H4 (cell line): ENCODE measurements at places on chromosomes 5 and 9. TPM values are rescaled to one million over a fixed set of nuclear protein-coding genes. Genes with fewer than 3 reads are reported as not detected.
A peak's percentile ranks its signal among the peaks of the same experiment; 100 is the strongest.

Gene BAAT
- total RNA-seq = not detected in 2 replicates

Gene CCNI2
- not detected in 2 replicates for total RNA-seq

Gene PSAT1
- total RNA-seq = 238 and 323 TPM in 2 replicates

Gene TLE1
- 6.2 and 8.7 TPM in 2 replicates for total RNA-seq

Gene ACTBL2
- 6.7 and 7.0 TPM in 2 replicates for total RNA-seq

Gene GLRA1
- total RNA-seq = not detected in 2 replicates

Gene IFNA13
- not detected in 2 replicates for total RNA-seq

Gene CSF2
- total RNA-seq = 0.37 TPM in 1 of 2 replicates, not detected in the other

Gene HARS1
- total RNA-seq = 52.1 and 53.6 TPM in 2 replicates

DNA sequence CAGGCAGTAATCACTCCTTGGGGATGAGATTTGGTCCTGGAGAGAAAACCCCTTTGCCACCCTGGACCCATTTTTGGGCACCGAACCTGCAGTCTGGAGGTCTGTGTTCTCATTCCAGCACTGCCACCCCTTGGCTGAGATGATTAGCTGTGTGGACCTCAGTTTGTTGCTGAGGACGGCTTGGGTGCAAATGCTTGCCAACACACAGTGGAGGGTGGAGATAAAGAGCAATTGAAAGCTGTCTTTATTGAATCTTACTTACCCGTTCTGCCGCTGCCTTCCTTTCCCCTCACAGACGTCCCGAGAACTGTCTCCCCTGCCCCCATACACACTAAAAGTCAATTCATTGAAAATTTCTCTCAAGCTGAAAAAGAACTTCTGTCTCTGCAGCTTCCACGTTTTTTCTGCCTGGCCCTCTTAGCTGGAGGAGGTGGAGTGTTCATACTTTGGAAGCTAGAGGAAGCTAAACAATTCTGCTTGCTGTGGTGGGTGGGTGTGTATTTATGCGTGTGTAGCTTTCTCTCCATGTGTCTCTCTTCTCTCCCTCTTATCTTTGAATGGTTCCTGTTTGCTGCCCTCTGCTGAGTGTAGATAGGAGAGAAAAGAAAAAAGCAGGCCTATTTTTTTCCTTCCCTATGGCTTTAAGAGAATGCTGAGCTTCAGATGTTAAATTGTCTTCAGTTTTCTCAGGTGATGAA, 6.6 kb downstream of the GALNT10 start:
- DNase-seq = peak; percentile 42

DNA sequence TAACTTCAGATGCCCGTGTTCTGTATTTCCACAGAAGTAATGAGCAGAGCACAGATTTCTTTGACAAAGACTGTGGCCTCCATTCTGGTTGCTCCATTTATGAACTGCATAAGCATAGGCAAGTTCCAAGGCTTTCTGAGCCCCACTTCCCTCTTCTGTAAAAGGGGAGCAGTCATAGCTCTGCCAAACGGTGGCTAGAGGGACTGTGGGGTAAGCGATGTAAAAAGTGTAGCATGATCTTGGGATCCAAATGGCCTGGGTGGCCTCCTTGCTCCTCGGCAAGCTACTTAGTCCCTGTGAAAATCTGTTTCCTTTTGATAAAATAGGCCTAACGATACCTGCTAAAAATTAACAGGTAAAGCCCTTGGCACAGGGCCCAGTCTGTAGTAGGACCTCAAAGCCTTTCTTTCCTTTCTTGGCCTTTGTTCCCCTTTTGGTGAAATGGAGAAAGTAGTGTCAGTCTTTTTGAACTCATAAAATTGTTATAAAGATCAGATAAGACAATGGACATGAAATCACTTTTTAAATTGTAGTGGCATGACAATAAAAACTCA, 646.6 kb downstream of the ACTL7B start:
- DNase-seq = no peak

DNA sequence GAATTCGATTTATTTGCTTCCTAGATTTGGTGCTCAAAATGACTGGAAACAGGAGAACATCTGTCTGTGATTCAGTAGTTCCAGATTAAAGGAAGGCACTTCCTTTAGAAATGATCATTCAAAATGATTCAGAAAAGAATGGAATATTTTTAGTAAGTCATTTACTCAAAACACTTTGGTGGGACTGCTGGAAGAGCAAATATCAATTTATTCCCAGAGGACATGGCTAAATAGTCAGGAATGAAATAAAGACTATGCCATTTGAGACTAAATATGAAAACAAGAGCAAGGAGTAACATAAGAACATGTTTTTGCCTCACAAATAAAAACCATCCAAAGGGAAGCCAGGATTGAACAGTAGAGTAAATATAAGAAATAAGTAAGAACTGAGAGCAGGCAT, 138.6 kb upstream of the RASA1 start:
- no peak for DNase-seq

DNA sequence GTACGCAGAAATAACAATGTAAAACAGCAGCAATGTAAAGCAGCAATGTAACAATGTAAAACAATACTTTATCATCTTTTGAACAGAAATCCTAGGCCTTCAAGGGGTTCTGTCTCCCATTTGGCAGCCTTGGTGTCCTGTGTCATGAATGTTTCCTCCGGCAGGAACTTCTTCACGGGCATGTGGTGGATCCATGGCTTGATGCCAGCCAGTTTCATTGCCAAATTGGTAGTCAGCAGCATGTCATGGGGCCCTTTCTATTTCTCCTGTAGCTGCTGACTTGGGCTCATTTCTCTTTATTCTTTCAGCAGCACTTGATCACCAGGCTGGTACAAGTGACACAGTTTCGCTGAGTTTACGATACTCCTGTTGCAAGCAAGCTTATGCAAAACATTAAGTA, 275.3 kb downstream of the HTR1A start:
- peak; percentile 27 for DNase-seq

DNA sequence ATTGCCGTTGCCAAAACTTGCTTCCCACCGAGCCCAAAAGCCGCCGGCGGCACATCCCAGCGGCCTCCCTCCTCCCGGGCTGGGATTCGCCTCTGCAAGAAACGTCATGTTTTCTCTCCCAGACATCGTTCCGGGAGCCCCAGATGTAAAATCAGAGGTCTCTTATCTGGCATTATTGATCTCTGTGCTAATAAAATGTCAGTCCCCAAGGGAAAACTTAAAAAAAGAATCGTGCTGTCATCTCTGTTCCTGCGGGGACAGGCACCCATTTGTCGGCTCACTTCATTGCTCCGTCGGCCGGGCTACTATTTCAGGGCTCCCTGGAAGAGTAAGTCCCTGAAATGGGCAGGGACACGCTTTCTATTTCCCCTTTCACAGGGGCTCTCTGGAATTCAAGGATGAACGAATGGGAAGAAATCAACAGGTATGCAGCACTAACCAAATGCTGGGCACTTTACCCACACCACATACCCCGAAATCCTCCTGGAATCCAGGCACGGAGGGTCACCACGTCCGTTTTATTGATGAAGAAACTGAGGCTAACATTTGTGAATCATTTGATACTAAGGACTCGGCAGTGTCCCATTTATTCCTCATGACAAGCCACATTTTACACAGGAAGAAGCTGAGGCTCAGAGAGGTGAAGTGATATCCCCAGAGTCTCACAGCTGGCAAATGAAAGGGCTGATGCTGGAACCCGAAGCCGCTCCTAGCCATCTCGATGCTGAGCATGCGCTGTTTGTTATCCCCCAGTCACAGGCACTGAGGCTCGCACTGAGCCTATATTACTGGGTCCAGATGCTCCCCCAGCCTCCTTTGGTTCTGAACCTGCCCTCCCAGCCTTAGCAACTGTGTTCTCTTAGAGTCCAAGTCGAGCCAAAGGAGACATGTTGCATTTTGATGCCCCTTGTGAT, 35.7 kb upstream of the MSX2 start:
- no peak for DNase-seq

- DNase-seq = no peak
Observed at GRCh38 chr5:177296581-177296980, 6.9 kb downstream of the RAB24 start.

DNA sequence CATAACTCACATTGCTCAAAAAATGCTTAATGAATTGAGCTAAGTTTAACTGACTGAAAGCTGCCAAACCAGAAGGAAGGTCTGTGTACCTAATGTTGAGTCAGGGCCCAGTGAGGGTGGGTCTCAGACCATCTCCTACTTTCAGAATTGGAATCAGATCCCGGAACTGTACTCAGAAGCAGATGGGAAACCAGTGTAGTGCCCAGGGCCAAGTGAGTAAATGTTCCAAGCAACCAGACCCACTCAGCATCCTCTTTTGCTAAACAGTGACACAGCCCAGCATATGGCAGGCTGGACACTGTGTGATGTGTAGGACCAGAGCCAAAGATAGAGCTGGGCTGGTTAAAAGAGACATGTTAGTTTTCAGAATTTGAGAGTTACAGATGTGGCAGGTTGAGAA, 94.1 kb downstream of the PLCXD3 start:
- DNase-seq = no peak

GRCh38 chr9:129549684-129550083, 71.2 kb downstream of the C9orf50 start:
- no peak for DNase-seq

DNA sequence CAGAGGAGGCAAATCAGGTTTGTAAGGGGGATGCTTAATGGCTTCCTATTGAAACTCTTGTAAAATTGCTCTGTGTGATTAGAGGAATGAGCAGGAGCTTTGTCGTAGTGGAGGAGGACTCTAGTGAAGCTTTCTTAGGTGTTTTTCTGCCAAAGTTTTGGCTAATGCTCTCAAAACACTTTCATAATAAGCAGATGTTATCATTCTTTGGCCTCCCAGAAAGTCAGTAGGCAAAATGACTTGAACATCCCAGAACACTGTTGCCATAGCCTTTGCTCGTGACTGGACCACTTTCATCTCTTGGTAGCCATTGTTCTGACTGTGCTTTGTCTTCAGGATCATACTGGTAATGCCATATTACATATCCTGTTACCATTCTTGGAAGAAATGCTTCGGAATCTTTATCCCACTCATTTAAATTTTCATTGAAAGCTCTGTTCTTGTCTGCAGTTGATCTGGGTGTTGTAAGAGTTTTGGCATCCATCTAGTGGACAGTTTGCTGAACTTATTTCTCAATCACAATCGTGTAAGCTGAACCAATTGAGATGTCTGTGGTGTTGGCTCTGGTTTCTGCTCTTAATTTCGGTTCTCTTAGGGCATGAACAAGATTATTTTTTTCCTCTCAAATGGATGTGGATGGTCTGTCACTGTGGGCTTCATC, 187.6 kb downstream of the COMMD10 start:
- DNase-seq = no peak

GRCh38 chr5:68459093-68459809, 243.7 kb downstream of the PIK3R1 start:
- no peak for DNase-seq

GRCh38 chr5:76388236-76388635, 14.8 kb upstream of the IQGAP2 start:
- no peak for DNase-seq

- DNase-seq = no peak
Observed at GRCh38 chr9:21993893-21994555, at the start of gene CDKN2A. TSS of gene CDKN2A (minus strand) at chr9:21994392.

GRCh38 chr9:37486256-37486615, 488 bp downstream of the POLR1E start:
- no peak for DNase-seq

GRCh38 chr9:124625087-124625486, 117.9 kb upstream of the NR5A1 start:
- DNase-seq = no peak

- DNase-seq = peak; percentile 27
Observed at GRCh38 chr9:86500667-86501435, 146.6 kb upstream of the TUT7 start.

- no peak for DNase-seq
Observed at GRCh38 chr5:122924203-122924602, 78.8 kb downstream of the SNX24 start.

DNA sequence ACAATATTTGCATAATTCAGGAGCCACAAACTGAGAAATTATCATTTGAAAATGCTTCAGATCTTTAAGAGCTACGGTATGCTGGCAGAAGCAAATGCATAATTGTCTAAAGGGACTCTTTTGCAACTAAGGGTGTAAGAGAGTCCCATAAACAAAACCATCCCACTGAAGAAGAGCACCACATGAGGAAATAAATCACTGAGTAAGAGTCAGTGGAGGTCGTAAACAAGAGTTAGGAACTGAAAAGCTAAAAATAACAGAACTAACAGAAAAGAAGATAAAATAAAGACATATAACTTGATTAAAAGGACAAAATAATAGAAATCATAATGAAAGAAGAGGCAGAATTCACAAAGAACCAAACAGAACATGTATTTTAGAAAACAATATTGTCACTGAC, 3.5 kb upstream of the SMC2 start:
- no peak for DNase-seq

- DNase-seq = no peak
Observed at GRCh38 chr5:132467287-132467984, 23.1 kb downstream of the IRF1 start.

DNA sequence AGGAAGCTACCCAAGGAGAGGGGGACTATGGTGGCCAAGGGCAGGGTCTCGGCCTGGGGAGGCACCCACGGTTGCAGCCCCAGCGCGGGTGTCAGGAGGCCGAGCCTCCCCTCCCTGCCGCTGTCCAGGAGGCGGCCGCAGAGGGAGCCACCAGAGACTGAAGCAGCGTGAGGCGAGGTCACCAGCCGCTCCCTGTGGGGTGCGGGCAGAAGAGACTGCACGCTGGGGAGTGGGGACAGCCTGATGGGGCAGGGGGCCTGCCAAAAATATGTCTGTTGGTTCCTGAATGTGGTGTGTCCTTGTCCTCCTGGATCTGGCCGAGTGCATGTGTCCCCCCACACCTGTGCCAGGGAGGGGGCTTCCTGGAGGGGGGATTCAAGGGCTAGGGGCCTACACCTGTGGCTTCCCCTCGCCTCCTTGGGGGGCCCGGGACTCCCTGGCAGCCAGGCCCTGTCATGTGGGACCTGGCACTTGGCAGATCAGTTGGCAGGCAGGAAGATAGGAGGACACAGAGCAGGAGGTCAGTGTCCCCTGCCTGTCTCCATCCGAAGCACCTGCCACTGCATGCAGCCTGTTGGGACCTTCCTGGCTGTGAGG, 131.2 kb downstream of the DAB2IP start:
- no peak for DNase-seq

- DNase-seq = peak; percentile 36
Observed at GRCh38 chr5:101590384-101590783, 687.3 kb upstream of the ST8SIA4 start.

DNA sequence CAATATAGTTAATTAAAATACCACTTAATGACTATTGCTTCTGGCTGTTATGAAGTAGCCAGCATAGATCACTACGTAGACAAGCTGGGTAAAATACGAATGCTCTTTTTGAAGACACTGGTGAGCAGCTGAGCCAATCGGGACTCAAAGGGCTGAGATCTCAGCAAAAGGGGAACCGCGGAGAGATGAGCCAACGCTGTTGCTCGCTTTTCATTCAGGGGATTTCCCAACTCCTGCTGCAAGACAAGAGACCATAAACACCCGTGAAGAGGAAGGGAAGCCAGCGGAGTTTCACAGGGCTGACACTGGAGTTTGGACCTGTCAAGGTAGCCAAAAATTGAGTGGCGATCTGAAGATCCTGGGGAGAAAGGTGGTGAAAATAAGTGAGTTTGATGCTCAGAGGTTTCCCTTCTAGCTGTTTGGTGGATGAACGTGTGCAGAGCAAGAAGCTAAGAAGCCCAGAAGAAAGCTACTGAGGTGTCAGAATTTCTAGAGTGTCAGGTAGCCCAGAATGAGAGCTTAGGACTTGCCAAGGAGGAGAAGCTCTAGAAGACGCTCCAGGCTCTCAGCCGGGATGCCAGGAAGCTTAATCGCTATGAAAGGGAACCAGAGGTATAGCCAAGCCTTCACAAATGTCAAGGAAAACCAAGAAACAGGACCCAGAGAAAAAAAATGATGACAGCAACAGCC, 79.6 kb upstream of the RNU6ATAC start:
- no peak for DNase-seq
